ENCODE measurements at places on chromosomes 12 and 14. TPM values are rescaled to one million over a fixed set of nuclear protein-coding genes. Genes with fewer than 3 reads are reported as not detected.
A peak's percentile ranks its signal among the peaks of the same experiment; 100 is the strongest.

GRCh38 chr12:42266579-42267230, 28.7 kb upstream of the YAF2 start:
- H3K4me1 ChIP-seq = no peaks in the 10 kb centered on the region
- H3K27ac ChIP-seq = no peak overlapping the region
- no peaks in the 10 kb centered on the region for H3K36me3 ChIP-seq
- H3K4me3 ChIP-seq = no peak overlapping the region
- H3K27me3 ChIP-seq = no peaks in the 10 kb centered on the region
- DNase-seq = no peak

GRCh38 chr14:92644171-92644969, 104.1 kb downstream of the LGMN start:
- peak; percentile 25 for DNase-seq
- H3K27me3 ChIP-seq = no peaks in the 10 kb centered on the region
- H3K4me3 ChIP-seq = no peak overlapping the region

- no peak for DNase-seq
- peaks cover 50% of the 10 kb centered on the region for H3K27me3 ChIP-seq
- H3K36me3 ChIP-seq = no peaks in the 10 kb centered on the region
- H3K4me3 ChIP-seq = no peak overlapping the region
Measured at GRCh38 chr12:71445071-71445470, 5.5 kb downstream of the LGR5 start.

DNA sequence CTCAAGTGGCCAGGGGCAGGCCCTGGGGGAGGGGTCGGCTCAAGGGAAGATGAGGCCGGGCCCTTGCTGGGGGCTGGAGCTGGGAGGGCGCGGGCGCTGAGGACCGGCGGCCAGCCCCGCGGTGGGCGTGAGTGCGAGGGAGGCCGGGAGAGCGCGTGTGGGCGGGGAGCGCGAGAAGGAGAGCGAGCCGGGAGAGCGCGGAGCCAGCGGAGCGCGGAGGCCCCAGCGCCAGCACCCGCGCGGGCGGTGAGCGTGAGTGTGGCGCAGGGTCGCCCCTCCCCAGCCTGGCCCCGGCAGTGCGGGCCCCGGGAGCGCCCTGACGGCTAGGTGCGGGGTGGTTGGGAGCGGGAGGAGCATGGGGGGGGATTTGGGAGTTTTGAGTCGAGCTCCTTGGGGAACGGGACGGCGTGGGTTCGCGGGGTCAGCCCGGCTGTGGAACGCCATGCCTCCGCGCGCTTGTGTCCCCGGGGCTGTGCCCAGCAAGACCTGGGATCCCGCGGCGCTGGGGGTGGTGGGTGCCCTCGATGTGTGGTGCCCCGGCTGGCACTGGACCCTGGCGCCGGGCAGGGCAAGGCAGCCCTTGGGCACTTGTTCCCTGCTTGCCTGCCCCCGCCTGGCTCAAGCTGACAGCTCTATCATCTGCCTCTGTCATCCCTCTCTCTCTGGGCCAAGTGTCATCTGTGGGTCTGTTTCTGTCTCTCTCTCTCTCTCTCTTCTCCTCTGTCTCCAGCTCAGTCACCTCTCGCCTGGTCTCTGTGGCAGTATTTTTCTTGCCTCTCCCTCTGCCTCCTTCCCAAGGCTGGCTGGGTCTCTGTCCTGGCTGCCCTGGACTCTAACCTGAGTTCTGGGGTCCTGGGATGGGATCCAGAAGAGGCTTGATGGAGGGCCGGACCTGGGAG, at the start of gene LBHD2:
Gene LBHD2 (plus strand): TSS at position 190 of the 899 bp plus-strand sequence. CDS start 1,803 bp downstream, outside the sequence.
- no peak for DNase-seq
- H3K36me3 ChIP-seq = no peaks in the 10 kb centered on the region
- H3K27ac ChIP-seq = no peak within 1 kb of the TSS
- H3K27me3 ChIP-seq = peaks cover 28% of the 10 kb centered on the region

DNA sequence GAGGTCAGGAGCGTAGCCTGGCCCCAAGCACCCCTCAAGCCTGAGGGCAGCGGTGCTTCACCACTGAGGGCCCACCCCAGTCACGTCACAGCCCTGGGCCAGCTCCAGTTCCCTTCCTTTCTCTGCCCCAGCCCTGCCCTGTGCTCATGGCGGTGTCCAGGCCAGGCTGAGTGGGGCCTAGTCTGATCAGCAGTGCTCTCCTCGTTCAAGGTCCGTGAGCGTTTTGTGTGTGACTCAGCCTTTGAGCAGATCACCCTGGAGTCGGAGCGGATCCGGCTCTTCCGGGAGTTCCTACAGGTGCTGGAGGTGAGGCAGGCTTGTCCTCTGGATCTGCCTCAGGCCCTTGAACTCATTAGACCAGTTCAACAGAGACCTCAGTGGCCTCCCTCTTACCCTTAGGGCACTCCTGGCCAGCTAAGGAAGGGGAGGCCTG, 19.0 kb downstream of the PRPF40B start:
- DNase-seq = no peak
- H3K4me3 ChIP-seq = no peak overlapping the region
- peaks cover 45% of the 10 kb centered on the region for H3K36me3 ChIP-seq
- peaks cover 15% of the 10 kb centered on the region for H3K4me1 ChIP-seq

DNA sequence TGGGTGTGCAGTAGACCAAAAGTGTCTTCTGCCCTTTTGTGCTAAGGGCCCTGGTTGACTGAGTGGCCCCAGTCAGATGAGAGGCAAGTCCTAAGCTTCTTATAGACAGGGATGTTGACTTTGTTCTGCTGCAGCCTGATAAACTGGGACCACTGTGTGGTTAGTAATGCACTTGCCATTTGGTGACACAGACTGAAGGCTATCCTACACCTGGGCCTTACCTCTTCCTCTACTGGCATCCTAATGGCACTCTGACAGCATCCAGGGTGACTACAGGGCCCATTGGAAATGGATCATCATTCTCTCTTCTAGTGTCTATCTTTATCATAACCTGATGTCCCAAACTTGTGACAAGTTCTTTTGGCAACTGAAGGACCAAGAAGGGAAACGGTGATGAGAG, 3.3 kb downstream of the SDR39U1 start:
- H3K4me1 ChIP-seq = peaks cover 12% of the 10 kb centered on the region
- no peak for DNase-seq
- no peak overlapping the region for H3K4me3 ChIP-seq
- H3K36me3 ChIP-seq = peaks cover 59% of the 10 kb centered on the region

The BCAT1 gene
- polyA plus RNA-seq = 3.3 TPM

The IAPP gene
- not detected for polyA plus RNA-seq

The IRF9 gene
- 117 TPM for polyA plus RNA-seq

The FGF23 gene
- polyA plus RNA-seq = not detected

GRCh38 chr14:95486875-95487668, 29.4 kb downstream of the SYNE3 start:
- DNase-seq = no peak
- no peak overlapping the region for H3K4me3 ChIP-seq
- H3K27ac ChIP-seq = no peak overlapping the region
- no peaks in the 10 kb centered on the region for H3K36me3 ChIP-seq

DNA sequence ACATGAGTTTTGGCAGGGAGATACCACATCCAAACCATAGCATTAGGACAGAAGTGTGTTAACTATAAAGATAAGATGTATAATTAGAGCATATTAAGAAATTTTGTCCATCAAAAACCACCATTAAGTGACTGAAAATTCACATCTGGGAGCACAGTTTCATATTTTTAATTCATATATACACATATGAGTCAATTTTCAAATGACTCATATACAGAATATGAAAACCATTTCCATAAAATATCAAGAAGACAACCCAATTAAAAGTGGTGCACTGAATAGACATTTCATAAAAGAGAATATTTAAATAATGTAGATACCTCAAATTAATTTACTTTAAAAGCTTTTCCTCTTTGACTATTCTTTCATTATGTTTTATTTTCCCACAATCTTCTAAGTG, 25.3 kb downstream of the MUCL1 start:
- H3K27me3 ChIP-seq = no peaks in the 10 kb centered on the region
- no peak overlapping the region for H3K4me3 ChIP-seq
- H3K27ac ChIP-seq = peak overlapping the region; percentile 38
- DNase-seq = no peak

GRCh38 chr14:77812028-77812427, 12.1 kb downstream of the ADCK1 start:
- H3K27me3 ChIP-seq = no peaks in the 10 kb centered on the region
- no peak for DNase-seq
- no peaks in the 10 kb centered on the region for H3K4me1 ChIP-seq
- H3K27ac ChIP-seq = no peak overlapping the region
- H3K36me3 ChIP-seq = no peaks in the 10 kb centered on the region

- no peak overlapping the region for H3K4me3 ChIP-seq
- H3K27me3 ChIP-seq = no peaks in the 10 kb centered on the region
- no peaks in the 10 kb centered on the region for H3K36me3 ChIP-seq
- no peak overlapping the region for H3K27ac ChIP-seq
- no peaks in the 10 kb centered on the region for H3K4me1 ChIP-seq
Measured at GRCh38 chr12:44942714-44943113, 66.6 kb upstream of the NELL2 start.

GRCh38 chr14:75292886-75293285, 14.3 kb downstream of the FOS start:
- H3K4me3 ChIP-seq = no peak overlapping the region
- H3K4me1 ChIP-seq = peaks cover 16% of the 10 kb centered on the region
- no peaks in the 10 kb centered on the region for H3K36me3 ChIP-seq
- H3K27me3 ChIP-seq = no peaks in the 10 kb centered on the region

The GZMH gene
- polyA plus RNA-seq = not detected

GRCh38 chr14:102824832-102825231, 47.6 kb downstream of the TRAF3 start:
- peak overlapping the region; percentile 34 for H3K27ac ChIP-seq
- peak; percentile 33 for DNase-seq
- peaks cover 15% of the 10 kb centered on the region for H3K4me1 ChIP-seq
- H3K36me3 ChIP-seq = no peaks in the 10 kb centered on the region
- H3K4me3 ChIP-seq = no peak overlapping the region

The TRHDE gene
- polyA plus RNA-seq = 0.12 TPM

DNA sequence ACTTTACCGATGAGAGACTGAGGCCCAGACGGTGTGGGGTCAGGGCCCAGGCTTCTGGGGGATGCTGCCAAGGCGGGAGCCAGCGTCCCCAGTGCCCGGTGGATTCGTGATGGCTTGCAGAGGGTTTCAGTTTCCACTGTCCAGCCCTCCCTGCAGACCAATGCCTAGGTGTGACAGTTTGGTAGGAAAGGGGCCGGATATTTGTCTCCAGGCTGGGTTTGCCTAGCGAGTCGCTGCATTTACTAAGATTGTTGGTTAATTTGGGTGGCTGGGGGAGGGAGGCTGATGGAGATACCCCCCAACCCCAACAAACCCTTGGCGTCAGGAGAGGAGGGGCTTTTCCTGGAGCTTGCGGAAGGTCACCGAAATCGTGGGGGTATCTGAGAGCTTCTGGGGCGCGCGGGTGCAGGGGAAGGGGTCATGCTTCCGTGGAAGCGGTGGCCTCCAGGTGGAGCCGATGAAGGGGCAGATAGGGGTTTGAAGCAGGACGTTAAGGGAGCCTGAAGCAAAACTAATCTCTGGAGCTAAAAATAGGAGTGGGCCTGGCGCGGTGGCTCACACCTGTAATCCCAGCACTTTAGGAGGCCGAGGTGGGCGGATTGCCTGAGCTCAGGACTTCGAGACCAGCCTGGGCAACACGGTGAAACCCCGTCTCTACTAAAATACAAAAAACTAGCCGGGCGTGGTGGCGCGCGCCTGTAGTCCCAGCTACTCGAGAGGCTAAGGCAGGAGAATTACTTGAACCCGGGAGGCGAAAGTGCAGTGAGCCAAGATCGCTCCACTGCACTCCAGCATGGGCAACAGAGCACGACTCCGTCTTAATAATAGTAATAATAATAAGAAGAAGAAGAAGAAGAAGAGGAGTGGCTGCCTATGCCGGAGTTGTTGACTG, 1.1 kb upstream of the CDC42BPB start:
- peak overlapping the region; percentile 88 for H3K4me3 ChIP-seq
- DNase-seq = no peak
- H3K4me1 ChIP-seq = peaks cover 15% of the 10 kb centered on the region
- H3K27ac ChIP-seq = peak overlapping the region; percentile 74
- no peaks in the 10 kb centered on the region for H3K27me3 ChIP-seq

The LRP1-AS gene
- not detected for polyA plus RNA-seq

GRCh38 chr14:51607711-51608110, 44.0 kb upstream of the FRMD6 start:
- peaks cover 13% of the 10 kb centered on the region for H3K36me3 ChIP-seq
- no peaks in the 10 kb centered on the region for H3K4me1 ChIP-seq
- H3K27ac ChIP-seq = no peak overlapping the region
- DNase-seq = no peak
- H3K27me3 ChIP-seq = no peaks in the 10 kb centered on the region

- no peaks in the 10 kb centered on the region for H3K36me3 ChIP-seq
- H3K27me3 ChIP-seq = no peaks in the 10 kb centered on the region
- H3K4me3 ChIP-seq = peak overlapping the region; percentile 83
- H3K27ac ChIP-seq = peak overlapping the region; percentile 70
- no peak for DNase-seq
- peaks cover 12% of the 10 kb centered on the region for H3K4me1 ChIP-seq
Measured at GRCh38 chr12:64609536-64610078, 688 bp upstream of the RASSF3 start.

DNA sequence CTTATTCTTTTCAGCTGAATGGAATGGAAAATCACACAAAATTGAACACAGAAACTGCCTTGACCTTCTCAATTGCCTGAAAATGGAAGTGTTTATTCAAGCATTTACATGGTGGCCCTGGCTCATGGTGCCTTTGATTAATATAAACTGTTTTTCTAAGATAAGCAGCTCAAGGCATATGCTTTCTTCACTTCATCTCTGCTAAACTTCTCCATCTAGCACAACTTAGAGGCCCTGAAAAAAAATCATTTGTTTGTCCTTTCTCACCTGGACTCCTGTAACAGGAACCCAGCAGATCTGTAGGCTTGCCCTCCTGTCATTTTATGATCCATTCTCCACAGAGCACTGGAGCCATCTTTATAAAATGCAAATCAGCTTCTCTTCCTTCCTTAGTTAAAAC, 117.5 kb upstream of the KRR1 start:
- peaks cover 4% of the 10 kb centered on the region for H3K4me1 ChIP-seq
- H3K36me3 ChIP-seq = no peaks in the 10 kb centered on the region
- no peak overlapping the region for H3K4me3 ChIP-seq

The VDR gene
- 29.0 TPM for polyA plus RNA-seq

- peaks cover 6% of the 10 kb centered on the region for H3K4me1 ChIP-seq
- H3K27ac ChIP-seq = no peak overlapping the region
- H3K36me3 ChIP-seq = no peaks in the 10 kb centered on the region
- H3K27me3 ChIP-seq = no peaks in the 10 kb centered on the region
- H3K4me3 ChIP-seq = no peak overlapping the region
Measured at GRCh38 chr14:79605849-79606248, 605.5 kb downstream of the DIO2 start.

- no peaks in the 10 kb centered on the region for H3K36me3 ChIP-seq
- no peaks in the 10 kb centered on the region for H3K27me3 ChIP-seq
- H3K4me3 ChIP-seq = no peak overlapping the region
- H3K4me1 ChIP-seq = peaks cover 2% of the 10 kb centered on the region
Measured at GRCh38 chr12:116233669-116234068, 43.8 kb downstream of the MED13L start.

GRCh38 chr14:36363704-36364103, 43.3 kb upstream of the MBIP start:
- H3K4me3 ChIP-seq = no peak overlapping the region
- H3K27ac ChIP-seq = no peak overlapping the region
- no peaks in the 10 kb centered on the region for H3K4me1 ChIP-seq
- H3K36me3 ChIP-seq = no peaks in the 10 kb centered on the region

The BDKRB2 gene
- 13.2 TPM for polyA plus RNA-seq

The PYGL gene
- 397 TPM for polyA plus RNA-seq

- H3K27ac ChIP-seq = no peak overlapping the region
- H3K4me3 ChIP-seq = no peak overlapping the region
- H3K36me3 ChIP-seq = no peaks in the 10 kb centered on the region
- no peak for DNase-seq
Measured at GRCh38 chr12:20142956-20143355, 225.4 kb upstream of the PDE3A start.

The WNT1 gene
- not detected for polyA plus RNA-seq
